ENCODE measurements at places on chromosomes 5 and 9.

- DNase-seq: no peak
Measured at GRCh38 chr5:43425983-43426382, 13.8 kb upstream of the CCL28 start.

- DNase-seq: no peak
Measured at GRCh38 chr9:81565144-81565543, 124.2 kb downstream of the TLE1 start.

DNA sequence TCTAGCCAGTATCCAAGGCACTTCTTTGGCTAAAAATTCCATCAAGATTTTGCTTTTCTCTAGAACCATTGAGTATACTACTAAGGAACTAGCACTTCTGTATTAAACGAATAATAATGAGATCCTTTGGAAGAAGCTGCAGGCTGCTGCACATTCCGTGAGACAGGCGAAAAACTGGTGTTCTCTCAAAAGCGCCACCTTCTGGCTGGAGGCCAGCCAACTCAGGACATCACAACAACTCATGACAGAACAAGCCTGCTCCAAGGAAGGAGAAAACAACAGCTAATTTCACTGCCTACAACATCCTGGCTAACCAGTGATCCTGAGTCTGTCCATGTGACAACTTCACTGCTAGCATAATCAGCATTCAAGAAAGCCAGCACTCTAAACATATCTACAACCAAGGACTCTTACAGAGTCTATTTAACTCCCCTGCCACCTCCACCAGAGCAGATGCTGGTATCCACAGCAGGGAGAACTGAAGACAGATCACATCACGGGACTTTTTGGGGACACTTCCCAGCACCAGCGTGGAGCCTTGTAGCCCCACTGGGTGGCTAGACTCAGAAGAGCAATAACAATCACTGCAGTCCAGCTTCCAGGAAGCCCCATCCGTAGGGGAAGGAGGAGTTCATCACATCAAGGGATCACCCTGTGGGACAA lies 150.5 kb downstream of the YTHDC2 start:
- no peak for DNase-seq

DNA sequence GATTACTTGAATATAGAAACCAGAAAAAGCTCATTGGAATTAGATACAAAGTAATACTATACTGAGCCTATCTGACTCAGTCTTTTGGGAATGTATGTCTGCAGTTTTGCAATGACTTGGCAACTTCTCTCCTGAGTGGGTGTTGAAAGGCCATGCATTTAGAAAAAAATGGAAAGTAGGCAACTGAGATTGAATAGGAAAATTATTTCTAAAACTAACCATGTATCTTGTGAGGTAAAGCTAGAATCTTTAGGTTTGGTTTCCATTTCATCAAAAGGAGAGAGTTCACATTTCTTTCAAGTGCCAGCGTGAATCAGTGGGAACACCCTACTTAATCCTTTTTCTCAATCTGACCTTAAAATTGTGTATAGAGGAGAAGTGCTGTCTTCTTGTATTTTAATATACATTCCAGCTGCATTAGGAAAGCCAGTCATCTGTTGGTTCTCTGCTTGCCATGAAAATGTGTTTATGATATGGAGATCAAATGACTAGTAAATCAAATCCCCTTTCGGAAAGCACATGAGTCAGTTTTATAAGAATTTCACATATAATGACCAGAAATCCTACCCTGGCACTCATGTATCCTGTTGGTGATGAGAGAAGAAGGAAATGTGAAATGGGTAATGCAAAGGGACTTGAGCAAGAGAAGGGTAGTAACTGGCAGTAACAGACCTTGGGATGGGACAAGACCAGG lies 30.4 kb downstream of the NFX1 start:
- no peak for DNase-seq

GRCh38 chr5:67619235-67619634 lies 422.6 kb upstream of the CD180 start:
- DNase-seq: no peak

DNA sequence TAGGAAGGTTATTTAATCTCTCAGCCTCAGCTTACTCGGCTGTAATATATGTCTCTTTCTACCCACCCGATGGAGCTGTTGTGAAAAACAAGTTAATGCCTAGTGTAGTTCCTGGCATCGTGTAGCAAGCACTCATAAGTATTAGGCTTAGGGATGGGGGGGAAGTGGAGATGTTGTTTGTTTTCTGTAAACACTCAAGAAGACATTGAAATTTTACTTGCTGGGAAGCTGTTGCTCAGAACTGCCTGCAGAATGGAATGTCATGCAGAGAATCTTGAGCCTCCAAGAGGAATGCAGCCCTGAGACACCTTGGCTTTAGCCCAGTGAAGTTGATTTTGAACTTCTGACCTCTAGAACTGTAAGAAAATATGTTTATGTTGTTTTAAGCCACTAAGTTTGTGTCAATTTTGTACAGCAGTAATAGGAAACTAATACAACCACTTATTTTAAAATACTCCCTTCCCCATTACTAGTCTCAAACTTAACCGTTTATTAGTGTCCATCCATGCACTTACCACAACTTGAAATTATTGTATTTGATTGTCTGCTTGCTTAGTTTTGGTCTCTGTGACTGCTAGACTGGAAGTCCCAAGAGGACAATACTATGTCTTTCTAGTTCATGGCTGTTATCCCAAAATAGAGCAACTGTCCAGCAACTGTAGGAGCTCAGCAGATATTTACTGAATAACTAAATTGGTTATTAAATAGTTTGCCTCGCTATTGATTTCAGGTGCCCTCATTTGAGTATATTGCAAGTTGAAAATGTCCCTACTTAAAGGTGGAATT lies 53.8 kb downstream of the MFAP3 start:
- no peak for DNase-seq

- no peak for DNase-seq
Measured at GRCh38 chr9:120776788-120777187, 16.4 kb downstream of the FBXW2 start.

DNA sequence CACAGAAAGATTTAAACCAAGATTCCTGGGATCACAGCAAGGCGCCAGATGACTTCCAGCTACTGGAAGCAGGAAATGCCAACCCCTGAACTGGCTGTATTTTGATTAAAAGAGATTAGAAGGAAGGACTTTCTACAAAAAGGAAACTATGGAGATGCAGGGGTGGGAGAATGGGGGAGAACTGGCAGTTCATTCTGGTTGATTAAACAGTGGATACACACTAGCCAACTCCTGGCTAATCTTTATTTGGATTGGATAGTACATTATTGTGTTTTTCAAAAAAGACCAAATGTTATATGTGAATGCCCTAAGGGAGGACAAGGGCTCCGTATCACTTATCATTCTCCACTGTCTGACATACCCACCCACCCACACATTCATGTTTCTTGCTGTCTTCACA lies 93.2 kb downstream of the CDO1 start:
- no peak for DNase-seq

DNA sequence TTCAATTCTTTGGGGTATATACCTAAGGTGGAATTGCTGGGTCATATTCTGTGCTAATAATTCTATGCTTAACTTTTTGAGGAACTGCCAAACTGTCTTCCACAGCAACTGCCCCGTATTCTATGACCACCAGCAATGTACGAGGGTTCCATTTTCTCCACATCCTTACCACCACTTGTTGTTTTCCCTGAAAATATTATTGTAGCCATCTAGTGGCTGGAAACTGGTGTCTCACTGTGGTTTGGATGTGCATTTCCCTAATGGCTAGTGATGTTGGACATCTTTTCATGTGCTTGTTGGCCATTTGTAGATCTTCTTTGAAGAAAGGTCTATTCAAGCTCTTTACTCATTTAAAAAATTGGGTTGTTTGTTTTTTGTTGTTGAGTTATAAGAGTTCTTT lies 30.7 kb downstream of the MSX2 start:
- no peak for DNase-seq

DNA sequence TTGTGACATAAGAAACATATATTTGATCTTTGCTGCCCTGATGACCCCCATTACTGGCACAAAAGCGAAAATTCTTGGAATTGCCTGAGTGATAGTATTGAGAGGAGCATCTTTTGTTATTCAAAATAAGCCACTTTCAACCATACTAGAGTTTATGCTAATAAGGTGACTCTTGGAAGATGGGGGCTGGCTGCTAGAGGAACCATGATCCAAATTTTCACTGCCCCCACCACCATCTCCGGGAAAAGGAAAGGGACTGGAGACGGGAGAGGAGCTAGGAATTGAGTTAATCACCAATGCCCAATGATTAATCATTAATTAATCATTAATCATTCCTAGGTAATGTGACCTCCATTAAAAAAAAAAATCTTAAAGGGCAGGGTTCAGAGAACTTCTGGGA lies 25.6 kb downstream of the FBXW11 start:
- no peak for DNase-seq

DNA sequence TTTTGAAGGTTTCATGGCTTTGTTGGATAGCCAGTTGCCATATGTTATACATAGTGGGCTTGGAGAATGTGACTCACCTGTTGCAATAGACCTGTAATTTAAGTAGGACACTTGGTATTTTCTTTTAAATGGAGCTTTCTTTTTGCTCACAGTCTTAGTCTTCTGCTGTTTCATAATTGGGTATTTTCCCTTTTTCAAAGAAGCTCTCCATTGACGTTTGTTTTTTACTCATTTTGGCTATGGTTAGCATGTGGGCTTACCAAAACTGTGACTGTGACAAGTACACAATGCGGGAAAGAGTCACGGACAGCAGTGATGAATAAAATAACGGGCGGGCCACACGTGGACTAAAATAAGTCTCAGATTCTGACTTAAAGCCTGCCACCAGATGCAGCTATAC lies 23.2 kb upstream of the RNF20 start:
- DNase-seq: no peak

GRCh38 chr5:74241751-74242140 lies 398.8 kb downstream of the ENC1 start:
- no peak for DNase-seq

GRCh38 chr9:134212809-134213507 lies 48.6 kb upstream of the RNU6ATAC start:
- no peak for DNase-seq

DNA sequence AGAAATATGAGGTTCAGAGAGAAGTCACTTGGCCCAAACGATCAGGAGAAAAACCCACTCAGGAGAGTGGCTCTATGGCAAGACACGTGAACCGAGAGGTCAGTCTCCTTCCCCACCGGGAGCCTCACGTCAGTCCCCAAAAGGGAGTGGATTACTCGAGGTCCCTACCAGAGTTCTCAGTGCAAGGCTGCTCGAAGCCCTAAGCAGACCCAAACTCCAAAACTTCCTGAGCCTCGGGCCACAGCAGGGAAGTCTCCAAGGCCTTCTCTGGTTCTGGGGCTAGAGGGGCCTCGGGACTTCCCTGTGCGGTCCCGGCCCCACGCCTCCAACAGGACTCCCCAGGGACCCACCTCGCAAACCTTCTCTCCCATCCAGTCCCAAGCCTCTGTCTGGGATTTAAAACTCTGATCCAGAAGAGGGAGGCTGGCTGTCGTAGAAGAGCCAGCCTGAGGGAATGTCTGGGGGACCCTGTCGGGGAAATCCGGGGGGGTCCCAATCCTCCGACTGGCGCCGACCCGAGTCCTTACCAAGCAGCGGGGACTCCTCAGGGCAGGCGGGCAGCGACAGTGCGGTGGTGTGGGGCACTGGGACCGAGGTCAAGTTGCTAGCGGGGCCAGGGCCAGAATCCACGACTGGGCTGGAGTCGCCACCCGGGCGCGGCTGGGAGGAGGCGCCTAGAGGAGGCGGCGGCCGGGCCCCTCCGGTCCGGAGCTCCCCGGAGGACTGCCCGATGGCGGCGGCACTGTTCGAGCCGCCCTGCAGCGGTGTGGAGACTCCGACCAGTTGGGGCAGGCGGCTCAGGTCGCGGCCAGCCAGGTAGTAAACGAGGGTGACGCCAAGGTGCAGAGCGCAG lies 679 bp downstream of the B4GALT1 start:
- no peak for DNase-seq

GRCh38 chr5:56873056-56873455 lies 36.3 kb upstream of the SETD9 start:
- no peak for DNase-seq

DNA sequence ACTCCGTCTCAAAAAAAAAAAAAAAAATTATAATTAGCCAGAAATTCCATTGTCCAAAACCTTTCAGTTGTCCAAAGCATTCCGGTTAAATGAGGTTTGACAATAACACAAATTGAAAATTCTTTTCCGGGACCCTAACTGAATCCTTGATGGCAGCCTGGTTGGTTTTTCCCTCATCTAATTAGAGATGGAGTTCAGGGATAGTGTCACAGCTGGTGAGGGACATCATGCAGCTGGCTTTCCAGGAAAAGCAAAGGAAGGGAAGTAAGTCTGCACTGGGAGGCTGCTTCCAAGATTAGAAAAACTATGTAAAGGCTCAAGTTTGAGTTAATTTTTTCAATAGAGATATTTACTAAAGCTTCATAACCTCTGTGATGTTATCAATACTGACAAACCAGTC lies 195.4 kb downstream of the ADAMTS12 start:
- DNase-seq: no peak

DNA sequence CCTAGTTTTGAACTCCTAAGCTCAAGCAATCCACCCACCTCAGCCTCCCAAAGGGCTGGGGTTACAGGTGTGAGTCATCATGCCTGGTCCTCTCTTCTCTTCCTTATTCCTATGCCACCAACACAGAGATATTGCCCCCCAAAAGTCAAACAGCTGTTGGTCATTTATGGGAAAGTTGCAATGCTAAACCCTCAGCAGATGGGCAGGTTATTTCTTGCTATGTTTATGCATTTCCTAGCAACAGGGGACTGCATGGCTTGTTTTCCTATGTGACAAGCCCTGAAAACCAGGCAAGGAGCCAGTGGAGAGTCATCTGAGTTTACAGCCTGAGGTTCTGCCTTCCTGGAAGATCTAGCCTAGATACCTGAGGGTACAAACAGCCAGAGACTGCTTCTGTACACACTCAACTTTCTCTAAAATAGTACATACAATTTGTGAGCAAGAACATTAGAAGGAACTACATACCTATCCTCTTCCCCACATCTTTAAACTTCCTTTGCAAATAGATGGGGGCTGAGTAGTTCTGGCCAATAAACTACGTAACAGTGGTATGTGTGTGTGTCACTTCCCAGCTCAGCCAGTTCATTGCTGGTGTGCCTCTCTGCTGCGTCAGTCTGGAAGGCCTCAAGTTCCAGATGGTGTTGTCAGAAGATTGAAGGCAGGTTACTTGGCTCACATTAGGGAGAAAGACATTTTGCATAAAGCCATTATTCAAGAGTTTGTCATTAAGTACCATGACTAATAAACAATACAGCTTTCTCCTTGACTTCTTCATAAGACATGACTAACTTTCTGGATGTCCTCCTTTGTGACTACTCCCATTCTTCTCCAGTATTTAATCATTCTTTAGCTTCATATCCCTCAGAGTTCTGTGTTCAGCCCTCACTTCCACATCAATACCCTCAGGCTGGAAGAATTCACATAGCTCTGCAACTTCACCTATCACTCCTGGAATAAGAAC lies 65.3 kb downstream of the CSNK1A1 start:
- DNase-seq: no peak

DNA sequence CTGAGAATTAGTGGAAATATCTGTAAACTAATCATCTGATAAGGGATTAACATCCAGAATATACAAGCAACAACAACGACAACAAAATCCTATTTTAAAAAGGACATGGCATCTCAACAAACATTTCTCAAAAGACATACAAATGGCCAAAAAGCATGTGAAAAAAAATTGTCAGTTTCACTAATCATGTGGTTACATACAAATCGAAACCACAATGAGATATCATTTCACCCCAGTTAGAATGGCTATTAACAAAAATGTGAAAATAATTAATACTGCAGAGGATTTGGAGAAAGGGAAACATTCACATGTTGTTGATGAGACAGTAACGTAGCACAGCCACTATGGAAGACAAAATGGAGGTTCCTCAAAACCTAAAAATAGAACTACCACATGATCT lies 69.5 kb downstream of the ERP44 start:
- DNase-seq: no peak

GRCh38 chr9:124790801-124791505 lies 14.0 kb downstream of the OLFML2A start:
- no peak for DNase-seq

Data from stimulated activated CD8-positive, alpha-beta memory T cell treated with anti-CD3 and anti-CD28 coated beads, Interleukin-15, amount 100 ng/mL, for 24 hours (primary cell).